ENCODE measurements at places on chromosomes 16 and 17.

DNA sequence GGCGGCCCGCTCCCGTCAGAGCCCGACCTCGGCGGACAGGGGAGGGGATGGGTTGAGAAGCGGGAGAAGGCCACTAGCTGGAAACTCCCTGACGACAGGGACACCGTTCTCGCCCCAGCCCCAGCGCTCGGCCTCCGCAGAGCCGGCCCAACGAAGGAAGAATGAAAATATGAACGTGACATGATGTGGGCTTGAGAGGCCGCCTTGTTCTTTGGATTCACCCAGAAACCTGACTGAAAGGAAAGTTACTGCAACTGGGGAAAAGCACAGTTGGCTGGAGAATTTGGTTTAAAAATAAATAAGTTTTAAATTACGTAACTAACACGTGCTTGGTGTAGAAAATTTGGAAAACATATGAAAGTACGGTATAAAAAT, 21.1 kb downstream of the NPTX1 start:
- DNase-seq: no peak

- DNase-seq: no peak
These were observed 2.2 kb downstream of the IRX3 start for GRCh38 chr16:54284319-54284930.

GRCh38 chr16:30434852-30435251, 5.0 kb upstream of the DCTPP1 start:
- DNase-seq: no peak

DNA sequence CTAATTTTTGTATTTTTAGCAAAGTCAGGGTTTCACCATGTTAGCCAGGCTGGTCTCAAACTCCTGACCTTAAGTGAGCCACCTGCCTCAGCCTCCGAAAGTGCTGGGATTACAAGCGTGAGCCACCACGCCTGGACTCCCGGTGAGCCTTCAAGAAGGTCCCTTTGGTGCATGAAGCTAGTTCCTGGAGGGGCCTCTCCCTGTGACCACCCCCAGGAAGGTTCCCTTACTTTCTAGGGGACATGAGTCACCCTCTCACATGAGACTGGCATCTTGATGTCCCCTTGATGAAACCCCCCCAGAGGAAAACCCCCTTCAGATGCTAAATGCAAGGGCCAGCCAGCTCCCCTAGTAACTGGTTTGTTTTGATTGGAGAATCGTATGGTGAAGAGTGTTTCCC, 12.8 kb downstream of the CARHSP1 start:
- no peak for DNase-seq

DNA sequence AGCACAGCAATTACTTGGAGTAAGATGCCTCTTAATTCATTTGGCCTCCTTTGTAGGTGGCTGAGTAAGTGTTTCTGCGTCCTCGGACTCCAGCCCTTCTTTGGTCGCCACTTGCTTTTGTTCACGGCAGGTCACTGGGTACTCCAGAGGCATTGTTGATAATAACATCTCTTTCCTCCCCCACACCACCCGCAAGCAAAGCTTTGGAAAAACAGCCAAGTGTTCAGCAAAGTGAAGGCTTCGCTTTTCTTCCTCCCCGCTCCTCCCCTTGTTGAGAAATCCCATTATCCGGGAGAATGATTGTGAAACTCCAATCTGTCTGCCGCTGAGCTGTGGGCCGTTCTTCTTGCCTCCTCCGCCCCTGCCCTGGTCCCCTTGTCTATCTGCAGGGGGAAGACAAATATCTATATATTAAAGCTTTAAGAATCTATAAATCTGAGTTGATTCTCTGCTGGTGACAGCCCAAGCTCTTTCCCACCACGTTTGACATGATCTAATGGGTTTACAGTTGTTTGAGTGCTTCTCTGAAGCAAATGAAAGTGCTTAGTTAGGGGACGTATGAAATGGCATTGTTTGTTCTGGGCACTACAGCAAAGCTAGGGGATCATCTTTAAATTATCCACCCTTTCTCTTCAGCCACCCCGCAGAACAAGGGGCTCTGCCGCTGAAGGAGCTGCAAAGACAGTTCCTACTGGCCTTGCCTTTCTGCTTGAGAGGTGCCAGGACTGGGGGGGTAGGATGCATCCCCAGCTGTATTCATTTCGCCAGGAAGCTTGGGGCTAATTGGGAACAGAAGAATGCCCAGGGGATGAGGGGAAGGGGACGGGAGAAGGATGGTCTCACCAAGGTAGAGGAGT, 167.1 kb downstream of the CCDC182 start:
- no peak for DNase-seq

GRCh38 chr17:1583556-1583955, 21.0 kb upstream of the PITPNA start:
- DNase-seq: no peak

DNA sequence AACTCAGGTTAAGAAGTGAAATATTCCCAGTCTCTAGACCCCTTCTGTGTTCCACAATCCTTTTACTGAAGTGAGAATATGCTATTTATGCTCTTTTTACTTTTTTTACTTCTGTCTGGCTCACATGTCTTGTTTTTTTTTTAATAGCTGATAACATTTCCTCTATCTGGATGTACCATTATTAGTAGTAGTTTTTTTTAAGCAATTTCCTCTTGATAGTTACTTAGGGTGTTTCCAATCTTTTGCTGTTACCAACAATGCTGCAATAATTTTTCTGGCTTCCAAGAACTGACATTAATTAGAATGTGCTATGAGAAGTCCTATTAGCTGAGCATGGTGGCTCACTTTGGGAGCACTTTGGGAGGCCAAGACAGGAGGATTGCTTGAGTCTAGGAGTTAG, 32.0 kb downstream of the KSR1 start:
- DNase-seq: no peak

- DNase-seq: no peak
These were observed 15.3 kb downstream of the MNT start for GRCh38 chr17:2385240-2386210.

GRCh38 chr16:63652091-63652490, 1469.8 kb downstream of the CDH11 start:
- DNase-seq: no peak

GRCh38 chr17:51487947-51488346, 227.6 kb downstream of the UTP18 start:
- no peak for DNase-seq

DNA sequence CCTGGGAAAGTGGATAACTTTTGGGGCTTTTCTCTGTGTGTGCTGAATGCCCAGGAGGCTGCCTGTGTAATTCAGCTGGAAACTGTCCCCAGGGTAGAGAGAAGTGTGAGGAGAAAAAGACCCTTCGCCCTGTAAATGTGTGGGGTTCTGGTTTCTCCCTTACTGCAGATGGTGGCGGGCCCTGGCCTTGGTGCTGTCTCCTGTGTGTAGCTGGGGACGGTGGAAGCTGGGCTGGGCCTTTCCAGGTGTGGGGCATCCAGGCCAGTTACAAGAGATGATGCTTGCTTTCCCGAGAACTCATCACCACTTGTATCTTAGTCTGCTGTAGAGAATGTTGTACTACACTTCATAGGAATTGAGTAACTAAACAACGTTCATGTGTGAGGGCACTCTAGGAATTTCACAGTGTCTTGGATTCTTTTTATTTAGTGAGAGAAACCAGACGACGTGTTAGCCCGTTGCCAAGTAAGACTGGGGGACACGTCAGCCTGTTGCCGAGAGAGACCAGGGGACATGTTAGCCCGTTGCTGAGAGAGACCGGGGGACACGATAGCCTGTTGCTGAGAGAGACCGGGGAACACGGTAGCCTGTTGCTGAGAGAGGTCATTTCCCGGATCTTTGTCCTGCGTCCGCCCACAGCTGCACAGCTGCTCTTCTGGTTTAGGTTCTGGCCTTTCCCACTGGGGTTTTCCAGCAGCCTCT, 43.1 kb downstream of the TBCD start:
- no peak for DNase-seq

- no peak for DNase-seq
These were observed 15.0 kb upstream of the RAI1 start for GRCh38 chr17:17666111-17666714.

DNA sequence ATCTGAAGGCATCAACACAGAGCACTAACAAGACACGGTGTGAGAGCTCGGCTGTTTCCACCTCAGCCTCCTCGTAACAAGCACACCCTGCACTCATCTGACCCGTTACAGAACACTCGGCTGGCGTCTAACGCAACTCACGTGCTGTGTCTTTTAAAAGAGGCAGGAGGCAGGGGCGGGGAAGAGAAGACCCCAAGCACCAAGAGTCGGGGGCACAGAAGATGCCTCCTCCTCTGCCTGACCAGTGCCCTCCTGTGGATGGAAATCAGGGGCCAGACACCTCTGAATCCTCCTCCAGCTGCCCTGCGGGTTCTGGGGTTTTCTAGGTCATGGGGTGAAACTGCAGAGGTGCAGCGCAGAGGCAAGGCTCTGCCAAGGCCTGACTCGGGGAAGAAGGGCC, 74.3 kb downstream of the ZNF778 start:
- DNase-seq: no peak

GRCh38 chr17:78884148-78884825, 18.7 kb downstream of the CEP295NL start:
- DNase-seq: no peak

- no peak for DNase-seq
These were observed 4.2 kb downstream of the MYH13 start for GRCh38 chr17:10368561-10368960.

- no peak for DNase-seq
These were observed 40.7 kb downstream of the TMEM186 start for GRCh38 chr16:8756755-8757154.

GRCh38 chr17:72351884-72352346, 231.1 kb downstream of the SOX9 start:
- DNase-seq: no peak

- DNase-seq: peak; percentile 33
These were observed 90.9 kb upstream of the BCAR1 start for GRCh38 chr16:75342308-75342811.

- peak; percentile 78 for DNase-seq
These were observed 15.8 kb downstream of the SLC7A5 start for GRCh38 chr16:87853411-87854052.

DNA sequence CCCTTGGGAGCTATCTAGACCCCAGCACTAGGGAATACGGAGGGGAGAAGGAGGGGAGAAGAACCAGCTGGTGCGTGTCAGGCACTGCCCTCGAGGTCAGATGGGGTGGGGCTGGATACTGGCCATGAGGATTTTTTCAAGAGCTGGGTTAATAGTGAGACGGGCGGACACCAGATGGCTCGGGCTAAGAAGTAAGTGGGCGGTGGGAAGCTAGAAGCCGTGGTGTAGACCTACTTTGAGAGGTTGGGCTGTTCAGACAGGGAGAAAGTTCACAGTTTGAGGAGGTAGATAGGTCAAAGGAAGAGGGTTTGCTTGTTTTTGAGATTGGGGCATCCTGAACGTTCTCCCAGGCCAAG, 303.8 kb downstream of the SEC14L1 start:
- DNase-seq: no peak

- peak; percentile 47 for DNase-seq
These were observed 14.6 kb downstream of the CRISPLD2 start for GRCh38 chr16:84834403-84834772.

DNA sequence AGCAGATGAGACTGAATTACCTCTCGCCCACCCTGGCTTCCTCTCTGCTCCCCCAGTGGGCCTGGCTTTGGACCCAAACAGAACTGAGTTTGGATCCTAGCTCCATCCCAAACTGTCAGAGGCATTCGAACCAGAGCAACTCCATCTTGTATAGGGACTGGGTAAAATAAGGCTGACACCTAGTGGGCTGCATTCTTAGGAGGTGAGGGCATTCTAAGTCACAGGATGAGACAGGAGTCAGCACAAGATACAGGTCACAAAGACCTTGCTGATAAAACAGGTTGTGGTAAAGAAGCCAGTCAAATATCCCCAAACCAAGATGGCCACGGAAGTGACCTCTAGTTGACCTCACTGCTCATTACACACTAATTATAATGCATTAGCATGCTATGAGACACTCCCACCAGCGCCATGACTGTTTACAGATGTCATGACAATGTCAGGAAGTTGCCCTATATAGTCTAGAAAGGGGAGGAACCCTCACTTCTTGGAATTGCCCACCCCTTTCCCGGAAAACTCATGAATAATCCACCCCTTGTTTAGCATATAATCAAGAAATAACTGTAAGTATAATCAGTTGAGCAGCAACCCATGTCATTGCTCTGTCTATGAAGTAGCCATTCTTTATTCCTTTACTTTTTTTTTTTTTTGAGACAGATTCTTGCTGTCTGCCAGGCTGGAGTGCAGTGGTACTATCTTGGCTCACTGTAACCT, 44.4 kb downstream of the LYRM1 start:
- no peak for DNase-seq

DNA sequence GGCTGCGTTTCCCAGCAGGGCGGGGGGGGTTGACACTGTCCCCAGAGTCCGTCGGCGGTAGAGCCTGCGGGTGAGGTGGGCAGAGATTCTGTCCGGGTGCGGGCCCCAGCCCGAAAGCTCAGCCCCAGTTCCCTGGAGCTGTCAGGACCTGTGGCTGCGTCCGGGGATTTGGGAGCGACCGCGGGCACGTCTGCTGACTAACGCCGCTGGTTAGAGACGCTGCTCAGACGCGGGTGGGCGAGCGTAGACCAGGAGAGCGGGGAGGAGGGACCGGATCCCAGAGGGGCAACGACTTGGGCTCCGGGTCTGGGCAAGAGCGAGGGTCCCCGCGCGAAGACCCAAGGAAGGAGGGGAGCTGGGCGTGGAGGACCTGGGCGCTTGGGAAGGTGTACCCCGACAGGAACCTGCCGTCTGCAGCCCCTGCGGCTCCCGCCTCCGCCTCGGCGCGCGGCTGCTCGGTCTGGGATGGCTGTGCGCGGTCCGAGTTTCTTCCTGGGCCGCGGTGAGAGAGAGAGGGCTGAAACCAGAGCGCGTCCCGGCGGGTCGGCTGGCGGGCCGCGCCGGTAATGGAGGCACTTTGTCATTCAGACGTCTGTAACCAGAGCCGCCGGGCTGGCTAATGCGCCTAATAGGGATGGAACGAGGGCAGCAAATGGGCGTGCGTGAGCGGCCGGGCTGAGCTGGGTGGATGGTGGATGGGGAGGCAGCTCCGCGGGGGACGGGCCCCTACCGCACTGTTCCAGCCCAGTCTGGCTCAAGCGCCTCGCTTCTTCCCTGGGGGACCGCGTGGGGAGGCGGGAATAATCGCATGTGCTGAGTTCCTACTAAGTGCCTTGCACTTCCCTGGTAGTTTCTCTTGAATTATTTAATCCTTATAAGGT, 2.3 kb downstream of the NGFR start:
- no peak for DNase-seq

Measured in AG09309 (cell line).